ACHN (cell line): ENCODE measurements at places on chromosomes 5 and 9.

- DNase-seq = no peak
These were observed 215.8 kb upstream of the CCNG1 start for GRCh38 chr5:163221581-163221980.

GRCh38 chr9:113247640-113248039 lies 26.3 kb downstream of the SLC31A1 start:
- no peak for DNase-seq

DNA sequence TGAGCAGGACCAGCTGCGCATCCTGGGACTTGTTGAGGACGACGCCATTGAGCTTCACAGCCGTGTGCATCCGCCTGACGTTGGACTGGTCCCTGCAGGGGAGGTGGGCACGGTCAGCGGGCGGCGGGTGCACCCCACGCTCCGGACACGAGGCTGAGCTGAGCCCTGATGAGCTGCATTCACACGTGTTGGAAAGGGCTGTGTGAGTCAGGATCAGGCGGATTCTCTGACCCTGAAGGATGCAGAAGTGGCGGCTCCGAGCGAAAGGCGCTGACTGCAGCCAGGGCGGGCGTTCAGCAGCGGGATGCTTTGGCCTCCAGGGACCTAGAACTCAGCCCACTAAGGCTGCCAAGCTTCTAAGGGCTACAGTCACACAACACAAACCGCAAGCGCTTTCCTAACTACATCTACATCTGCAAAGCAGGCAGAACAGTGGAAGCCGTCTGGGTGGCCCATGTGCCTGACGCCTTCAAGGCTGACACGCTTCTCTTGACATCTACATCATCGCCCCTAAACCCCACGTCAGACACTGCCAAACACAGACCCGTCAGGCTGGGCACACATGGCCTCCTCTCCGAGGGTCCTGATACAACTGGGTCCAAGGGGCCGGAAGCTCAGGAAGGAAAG lies 44.9 kb downstream of the NKD2 start:
- DNase-seq = no peak

DNA sequence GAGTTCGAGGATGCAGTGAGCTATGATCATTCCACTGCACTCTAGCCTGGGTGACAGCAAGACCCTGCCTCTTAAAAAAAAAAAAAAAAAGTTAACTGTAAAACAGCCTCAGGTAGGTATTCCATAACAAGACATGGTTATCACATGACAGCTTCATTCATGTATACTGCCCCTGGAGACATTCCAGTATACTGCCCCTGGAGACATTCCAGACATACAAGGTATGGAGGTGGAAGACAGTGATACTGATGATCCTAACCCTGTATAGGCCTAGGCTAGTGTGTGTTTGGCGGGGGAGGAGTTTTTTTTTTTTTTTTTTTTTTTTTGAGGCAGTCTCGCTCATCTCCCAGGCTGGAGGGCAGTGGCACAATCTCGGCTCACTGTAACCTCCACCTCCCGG lies 105.5 kb downstream of the RICTOR start:
- DNase-seq = no peak

- DNase-seq = no peak
These were observed 93.0 kb downstream of the PHF2 start for GRCh38 chr9:93669116-93669957.

DNA sequence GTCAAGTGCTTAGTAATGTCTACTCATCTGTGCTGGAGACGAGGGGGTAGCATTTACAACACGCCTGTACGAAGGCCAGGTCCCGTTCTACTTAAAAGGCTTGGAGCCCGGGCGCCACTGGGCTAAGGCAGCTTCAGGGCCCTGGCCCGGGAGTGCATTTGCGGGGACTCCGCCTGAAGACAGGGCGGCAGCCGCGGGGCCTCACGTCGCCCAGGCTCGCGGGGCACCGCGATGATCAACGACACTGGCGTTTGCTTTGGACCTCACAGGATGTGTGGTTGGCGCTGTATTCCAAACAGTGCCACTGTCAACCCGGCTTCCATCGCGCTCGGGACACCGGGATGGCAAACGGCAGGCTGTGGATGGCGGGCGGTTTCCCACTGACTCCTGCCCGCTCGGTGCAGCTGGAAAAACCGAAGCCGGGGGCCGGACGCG lies 1.1 kb upstream of the TENT4A start:
- no peak for DNase-seq

GRCh38 chr9:21686738-21687137 lies 115.7 kb upstream of the MTAP start:
- no peak for DNase-seq

DNA sequence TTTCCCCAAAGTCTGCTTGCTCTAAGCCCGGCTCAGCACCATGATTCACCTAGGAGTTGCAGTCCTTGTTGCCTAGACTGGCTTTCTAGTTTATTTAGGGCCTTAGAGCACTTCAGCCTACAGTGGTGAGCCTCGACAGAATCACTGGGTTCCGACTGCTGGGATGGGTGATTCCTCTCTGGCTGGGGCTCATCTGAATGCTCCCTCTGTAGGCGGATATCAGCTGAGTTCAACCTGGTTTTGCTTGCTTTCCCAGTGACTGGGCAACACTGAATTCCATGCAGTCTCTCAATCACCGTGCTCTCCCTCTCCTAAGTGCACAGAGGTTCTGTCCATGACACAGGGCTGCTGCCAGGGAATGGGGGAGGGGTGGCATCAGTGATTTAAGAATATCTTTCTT lies 54.1 kb downstream of the OSMR start:
- DNase-seq = no peak

GRCh38 chr9:100359057-100359456 lies 6.3 kb upstream of the TEX10 start:
- no peak for DNase-seq

DNA sequence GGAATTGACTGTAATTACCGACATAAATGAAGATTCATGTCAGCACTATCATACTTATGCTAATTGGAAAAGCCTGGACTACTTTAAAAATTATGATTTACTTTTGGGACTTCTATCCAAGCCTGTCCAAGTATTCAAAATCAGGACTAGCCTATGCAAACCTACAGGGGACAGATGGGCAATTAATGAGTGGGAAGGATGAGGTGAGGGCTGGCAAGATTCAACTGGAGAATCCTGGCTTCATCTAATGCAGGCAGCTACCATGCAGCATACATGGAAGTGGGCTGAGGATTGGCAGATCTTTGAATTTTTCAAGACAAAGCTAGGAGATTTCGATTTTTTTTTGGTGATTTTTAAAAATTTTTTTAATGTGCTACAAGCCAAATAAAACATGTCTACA lies 532.6 kb downstream of the CSNK1G3 start:
- no peak for DNase-seq

GRCh38 chr9:32704343-32704742 lies 68.9 kb upstream of the TAF1L start:
- DNase-seq = no peak

DNA sequence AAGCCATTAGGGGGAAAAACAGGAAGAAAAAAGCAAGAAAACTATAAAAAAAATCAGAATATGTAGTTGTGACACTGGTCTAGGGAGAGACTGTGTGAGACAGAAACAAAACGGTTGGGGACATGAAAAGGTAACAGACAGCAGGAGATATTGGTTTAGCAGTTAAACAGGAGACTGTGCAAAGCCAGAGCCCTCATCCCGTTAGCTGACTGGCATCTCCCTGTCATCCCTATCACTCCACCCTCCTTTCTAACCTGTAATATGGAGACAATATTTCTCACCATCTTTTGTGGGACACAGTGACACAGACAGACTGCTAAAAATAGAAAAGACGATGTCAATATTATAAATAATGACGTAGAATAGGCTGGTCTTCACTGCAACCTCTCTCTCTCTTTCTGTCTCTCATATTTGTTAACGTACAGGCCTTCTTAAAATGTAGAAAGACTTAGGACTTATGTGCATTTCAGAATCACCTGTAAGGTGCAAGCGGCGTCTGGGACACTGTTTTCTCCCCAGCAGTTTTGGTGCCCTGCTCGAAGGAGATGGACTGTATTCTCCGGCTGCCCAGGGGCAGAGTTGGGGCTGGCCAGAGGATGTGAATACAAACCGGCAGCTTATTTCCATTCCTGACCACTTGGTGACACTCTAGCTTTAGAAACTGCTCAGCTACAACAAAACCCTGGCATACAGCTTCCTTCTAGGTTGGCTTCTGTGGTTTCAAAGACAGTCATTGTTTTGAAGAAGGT lies 190.6 kb downstream of the MAT2B start:
- peak; percentile 50 for DNase-seq

- no peak for DNase-seq
These were observed 20.6 kb upstream of the PTGES start for GRCh38 chr9:129773262-129774048.

DNA sequence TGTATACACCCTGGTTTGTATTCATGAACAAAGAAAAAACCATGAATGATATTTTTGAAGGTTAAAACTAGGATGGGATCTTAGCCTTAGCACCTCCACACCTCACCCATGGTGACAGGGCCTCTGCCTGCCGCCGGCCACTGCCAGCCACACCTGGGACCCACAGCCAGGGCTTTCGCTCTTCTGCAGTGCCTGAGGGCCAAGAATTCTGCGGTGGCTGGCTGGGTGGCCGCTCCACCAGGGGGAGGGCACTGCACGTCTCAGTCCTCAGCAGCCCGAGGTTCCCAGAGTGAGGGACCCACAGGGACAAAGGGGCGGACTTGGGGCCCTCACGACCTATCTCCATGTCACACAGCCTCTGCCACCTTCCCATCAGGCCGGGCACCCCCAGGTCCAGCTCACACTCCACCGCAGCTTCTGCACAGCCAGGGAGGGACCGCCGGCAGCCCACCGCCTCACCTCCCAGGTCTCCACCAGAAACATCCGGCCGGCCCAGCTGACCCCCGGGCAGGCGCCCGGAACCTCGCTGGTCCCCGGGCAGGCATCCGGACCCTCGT lies 6.9 kb downstream of the EXD3 start:
- no peak for DNase-seq

GRCh38 chr9:137085920-137086530 lies 760 bp upstream of the MAN1B1 start:
- peak; percentile 24 for DNase-seq

- peak; percentile 12 for DNase-seq
These were observed 59.6 kb upstream of the SPATA31C2 start for GRCh38 chr9:88197781-88198340.

- DNase-seq = no peak
These were observed 63.5 kb upstream of the IRX4 start for GRCh38 chr5:1946122-1946677.

- no peak for DNase-seq
These were observed 9.9 kb downstream of the TEK start for GRCh38 chr9:27118916-27119315.

DNA sequence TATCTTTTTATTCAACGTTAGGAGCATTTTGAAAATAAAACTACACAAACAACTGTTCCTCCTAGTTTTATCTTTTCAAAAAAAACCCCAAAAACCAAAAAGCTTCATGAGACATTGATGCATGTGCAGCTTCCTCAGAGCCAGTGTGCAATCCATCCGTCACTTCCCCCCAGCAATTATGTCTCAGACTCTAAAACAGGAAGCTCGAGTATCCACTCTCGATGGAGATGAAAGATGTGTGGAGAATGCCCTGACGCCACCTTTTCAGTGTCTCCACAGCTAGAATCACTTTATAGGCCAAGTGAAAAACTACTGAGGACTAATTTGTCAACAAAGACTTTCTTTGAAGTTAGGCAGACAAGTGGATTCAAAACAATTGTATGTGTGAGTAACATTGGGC lies 408.9 kb upstream of the SMARCA2 start:
- no peak for DNase-seq

DNA sequence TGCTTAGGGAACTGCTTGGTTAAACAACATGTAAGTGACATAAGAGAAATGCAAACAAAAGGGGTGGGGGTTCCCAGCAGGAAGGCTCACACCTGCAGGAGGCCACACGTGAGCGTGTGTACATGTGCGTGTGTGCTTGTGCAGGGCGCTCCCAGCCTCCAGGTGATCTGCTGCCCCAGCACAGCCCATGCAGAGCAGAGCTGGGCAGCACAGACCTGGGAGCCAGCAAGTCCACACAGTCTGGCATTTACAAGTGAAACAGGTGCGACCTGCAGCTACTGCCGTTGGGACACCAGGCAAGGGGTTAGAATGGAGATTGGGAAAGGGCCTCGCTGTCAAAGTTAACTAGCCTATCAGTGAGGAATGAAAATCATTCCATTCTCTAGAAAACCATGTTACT lies 41.8 kb downstream of the GRAMD2B start:
- DNase-seq = no peak

DNA sequence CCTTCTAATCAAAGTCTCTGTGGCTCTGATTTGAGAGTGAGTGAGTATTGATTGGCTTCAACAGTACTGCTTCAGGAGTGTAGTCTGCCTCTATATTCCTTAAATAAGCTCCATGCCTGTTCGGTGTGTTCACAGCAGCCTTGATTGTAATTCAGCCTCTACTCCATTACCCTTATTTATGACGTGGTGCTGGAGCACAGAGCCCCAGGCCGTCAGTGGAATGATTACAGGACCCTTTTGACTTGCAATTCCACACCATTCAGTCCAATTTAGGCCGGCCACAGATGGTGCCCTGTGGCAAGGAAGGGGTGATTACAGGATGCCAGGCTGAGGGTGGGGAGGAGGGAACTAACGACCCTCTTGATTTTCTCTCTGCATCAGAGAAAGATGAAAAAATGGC lies 110.3 kb downstream of the ASTN2 start:
- no peak for DNase-seq

DNA sequence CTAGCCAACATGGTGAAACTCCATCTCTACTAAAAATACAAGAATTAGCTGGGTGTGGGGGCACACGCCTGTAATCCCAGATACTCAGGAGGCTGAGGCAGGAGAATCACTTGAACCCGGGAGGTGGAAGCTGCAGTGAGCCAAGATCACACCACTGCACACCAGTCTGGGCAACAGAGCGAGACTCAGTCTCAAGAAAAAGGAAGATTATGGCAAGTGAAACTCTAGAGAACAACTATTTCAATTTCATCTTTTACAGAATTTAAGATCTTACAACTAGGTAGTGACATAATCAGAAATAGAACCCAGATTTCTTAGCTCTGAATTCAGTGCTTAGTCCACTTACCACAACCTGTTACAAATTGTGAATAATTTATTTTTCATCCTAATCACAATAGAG lies 108.8 kb upstream of the MAP3K1 start:
- no peak for DNase-seq

GRCh38 chr9:128917151-128917849 lies 3.5 kb upstream of the PHYHD1 start:
- no peak for DNase-seq

DNA sequence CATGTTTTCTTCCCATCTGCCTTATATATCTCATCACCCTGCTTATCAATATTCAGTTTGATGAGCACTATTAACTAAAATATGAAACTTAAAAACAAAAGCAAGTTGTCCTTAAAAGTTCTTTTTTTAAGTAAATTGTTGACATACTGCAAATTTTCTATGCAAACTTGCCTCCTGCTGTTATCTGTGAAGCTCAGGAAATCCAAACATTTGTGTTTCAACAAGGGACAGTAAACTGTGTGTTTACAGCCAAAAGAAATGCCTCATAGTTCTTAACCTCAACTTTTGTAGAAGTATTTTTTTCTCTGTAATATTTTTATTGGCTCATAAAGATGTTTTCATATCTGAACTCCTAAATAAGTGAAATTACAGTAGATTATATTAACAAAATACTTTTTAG lies 7.7 kb upstream of the TTC23L start:
- DNase-seq = no peak

GRCh38 chr9:33295571-33295970 lies 5.3 kb downstream of the NFX1 start:
- no peak for DNase-seq
